ENCODE measurements at places on chromosomes 7 and 10.

DNA sequence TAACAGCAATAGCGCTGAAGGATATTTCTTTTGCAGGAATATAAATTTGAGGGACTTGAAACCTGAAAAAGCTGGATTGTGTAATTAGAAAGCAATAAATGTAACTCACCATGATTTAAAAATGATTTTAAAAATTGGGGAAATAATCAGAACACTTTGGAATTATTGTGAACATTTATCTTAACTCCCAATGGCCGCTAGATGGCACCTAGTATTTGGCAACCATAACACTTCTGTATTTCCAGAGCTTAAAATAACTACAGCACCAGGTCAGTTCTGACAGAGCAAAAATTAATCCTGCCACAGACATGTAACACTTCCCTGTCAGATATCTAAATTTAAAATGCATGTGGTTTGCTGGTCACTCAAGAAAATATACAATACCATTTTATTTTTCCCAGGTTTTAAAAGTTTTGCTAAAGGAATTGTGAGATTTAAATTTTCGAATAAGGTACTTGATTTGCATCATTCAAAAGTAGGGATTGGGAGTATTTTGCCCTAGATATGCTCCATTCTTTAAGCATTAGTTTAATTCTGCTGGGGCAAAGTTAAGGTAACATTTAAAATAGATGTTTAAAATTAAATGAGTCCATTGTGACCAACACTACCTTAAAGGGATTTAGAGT is 144.5 kb downstream of the PPP1R3A start:
- DNase-seq = no peak

GRCh38 chr7:158311791-158312190 is 275.8 kb downstream of the PTPRN2 start:
- DNase-seq = no peak

DNA sequence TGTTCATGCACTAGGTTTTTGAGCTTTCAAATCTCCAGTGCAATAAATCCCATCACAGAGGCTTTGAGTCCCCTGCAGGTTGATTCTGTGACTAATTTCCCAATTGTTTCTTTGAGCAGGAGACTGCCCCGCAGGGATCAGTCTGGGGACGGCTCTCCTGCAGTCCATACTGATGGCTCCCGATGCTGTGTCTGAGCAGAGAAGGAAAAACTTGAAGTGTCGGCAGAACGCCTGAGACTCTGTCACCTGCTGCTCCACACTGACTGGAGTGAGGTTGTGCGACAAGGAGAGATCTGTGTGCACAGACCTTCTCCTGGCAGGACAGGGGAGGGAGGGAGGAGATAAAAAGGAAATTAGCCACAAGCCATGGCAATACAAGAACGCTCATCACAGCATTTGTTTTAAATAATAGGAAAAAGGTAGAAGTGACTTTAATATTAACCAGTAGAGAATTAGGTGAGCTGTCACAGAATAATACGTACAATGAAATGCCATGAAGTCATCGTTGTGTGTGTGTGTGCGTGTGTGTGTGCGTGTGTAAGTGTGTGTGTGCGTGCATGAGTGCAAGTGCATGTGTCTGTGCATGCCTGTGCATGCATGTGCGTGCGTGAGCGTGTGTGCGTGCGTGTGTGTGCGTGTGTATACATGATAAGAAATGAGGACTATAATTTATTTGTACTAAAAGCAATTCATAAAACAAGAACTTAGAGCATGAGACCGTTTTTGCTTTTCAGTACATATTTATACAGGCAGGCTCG is 38.2 kb downstream of the HTR5A start:
- no peak for DNase-seq

DNA sequence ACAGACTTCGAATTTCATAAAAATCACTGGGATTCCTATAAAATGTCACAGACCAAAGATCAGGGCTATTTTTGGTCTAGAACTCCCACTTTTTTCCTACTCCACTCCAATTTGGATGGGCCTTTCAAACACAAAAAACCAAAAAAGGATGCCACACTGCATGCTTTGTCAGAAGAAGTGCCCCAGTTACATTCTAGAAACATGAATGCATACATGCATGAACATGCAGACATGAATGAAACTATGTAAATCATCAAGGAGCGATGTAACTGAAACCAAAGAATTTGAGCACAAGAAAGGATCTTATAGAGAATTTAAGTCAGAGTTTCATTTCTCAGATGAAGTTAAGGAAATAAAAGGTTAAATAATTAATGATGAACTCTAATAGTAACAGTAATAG is 31.8 kb upstream of the FAM133B start:
- DNase-seq = no peak

- peak; percentile 45 for DNase-seq
Observed at GRCh38 chr10:104330168-104331110, 7.8 kb downstream of the ITPRIP start.

DNA sequence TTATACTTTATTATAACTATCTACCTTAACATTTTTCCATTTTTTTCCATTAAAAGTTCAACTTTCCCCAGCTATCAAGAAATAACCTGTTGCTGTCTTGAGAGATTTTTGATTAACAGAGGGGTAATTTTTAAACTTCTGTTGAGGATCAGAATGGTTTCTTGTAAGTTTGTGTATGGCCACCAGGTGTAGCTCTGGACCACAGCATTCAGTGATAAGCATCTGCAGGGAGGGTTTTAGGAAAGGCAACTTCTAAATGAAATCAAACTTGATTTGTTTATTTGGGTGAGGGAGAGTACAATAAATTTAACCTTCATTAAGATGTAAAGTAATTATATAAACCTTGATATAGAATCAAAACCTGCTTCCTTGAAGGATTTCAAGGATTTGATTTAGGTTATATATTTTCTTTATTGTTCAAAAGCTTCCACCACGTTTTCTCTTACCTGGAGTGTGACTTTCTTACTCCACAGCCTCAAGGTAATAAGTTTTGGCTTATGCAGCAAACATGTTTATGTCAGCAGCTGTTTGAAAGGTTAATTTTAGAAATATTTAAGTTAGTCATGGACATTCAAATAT is 153.3 kb downstream of the STK31 start:
- no peak for DNase-seq

DNA sequence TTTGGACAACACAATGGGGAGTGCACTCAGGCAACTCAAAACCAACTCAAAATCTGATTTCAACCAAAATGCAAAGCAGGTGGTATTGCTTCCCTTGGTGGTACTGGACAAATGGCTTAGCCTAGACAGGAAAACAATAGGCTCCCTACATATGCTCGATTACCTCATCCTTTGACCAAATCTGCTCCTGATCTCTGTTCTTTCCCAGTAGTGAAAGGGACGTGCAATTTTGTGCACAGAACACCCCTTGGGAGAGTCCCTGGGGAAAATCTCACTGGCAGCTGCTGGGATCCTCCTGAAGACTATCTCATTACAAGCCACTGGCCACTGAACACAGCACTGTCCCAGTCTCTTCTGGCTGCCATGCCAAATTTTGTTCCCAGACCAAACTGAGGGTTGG is 149.2 kb upstream of the VSTM2A start:
- DNase-seq = no peak

GRCh38 chr10:90205340-90205739 is 503.9 kb downstream of the KIF20B start:
- DNase-seq = no peak

GRCh38 chr10:27743012-27743876 is 2.4 kb downstream of the MKX start:
- DNase-seq = no peak

- no peak for DNase-seq
Observed at GRCh38 chr10:73810735-73811465, 498 bp downstream of the NDST2 start.

DNA sequence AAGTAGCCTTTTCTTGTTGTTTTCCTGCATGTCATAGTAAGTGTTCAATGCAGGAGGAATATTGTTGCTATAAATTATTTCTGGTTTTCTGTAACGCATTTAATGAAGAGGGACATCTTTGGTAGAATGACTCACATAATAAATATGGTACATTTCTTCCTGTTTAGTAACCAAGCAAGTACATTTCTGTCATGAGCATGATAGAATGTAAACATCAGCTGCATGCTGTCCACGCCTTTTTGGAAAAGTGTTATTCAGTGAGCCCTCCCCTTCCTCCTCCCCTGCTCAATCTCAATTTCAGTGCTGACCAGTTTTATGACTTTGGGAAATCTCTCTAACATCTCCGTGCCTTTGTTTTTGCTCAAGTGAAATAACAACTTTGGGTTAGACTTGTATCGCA is 664.0 kb downstream of the XPNPEP1 start:
- DNase-seq = no peak

DNA sequence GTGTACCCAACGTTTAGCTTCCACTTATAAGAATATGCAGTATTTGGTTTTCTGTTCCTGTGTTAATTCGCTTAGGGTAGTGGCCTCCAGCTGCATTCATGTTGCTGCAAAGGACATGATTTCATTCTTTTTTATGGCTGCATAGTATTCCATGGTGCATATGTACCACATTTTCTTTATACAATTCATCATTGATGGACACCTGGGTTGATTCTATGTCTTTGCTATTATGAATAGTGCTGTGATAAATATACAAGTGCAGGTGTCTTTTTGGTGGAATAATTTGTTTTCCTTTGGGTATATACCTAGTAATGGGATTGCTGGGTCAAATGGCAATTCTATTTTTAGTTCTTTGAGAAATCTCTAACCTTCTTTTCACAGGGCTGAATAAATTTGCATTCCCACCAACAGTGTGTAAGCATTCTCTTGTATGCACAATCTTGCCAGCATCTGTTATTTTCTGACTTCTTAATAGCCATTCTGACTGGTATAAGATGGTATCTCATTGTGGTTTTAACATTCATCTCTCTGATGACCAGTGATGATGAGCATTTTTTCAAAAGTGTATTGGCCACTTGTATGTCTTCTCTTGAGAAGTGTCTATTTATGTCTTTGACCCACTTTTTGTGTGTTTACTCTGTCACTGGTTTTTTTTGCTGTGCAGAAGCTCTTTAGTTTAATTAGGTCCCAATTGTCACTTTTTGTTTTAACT is 72.5 kb upstream of the CC2D2B start:
- no peak for DNase-seq

DNA sequence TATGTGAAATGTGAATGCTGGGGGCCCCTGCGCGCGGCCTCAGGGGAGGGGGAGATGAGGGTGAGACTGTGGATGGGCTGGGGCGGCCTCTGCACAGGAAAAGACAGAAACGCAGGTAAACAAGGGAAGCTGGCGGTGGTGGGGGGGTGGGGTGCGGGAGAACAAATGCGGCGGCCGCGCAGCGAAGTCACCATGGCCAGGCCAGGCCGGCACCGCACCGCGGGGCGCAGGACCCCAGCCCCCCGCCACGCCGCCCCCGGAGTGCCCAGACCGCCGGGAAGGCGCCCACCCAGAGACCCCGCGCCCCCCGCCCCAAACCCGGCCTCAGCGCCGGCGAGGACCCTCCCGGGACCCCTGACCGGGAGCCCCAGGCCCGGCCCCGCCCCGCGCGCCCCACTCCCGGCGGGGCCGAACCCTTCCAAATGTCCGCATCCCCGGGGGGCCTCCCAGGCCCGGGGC is 14.5 kb upstream of the DNAAF5 start:
- no peak for DNase-seq

DNA sequence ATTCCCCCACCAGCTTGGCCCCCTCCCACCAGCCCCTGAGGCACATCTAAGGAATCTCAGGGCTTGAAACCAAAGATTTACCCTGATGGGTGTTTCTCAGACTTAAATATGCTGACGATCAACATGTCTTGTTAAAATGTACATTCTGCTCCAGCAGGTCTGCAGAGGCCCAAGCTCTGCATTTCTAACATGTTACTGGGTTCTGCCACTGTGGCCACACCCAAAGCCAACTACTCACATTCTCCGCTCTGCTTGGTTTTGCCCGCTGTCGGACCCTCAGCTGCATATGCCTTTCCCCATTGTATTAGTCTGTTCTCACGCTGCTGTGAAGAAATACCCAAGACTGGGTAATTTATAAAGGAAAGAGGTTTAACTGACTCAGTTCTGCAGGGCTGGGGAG is 8.9 kb downstream of the PIP4K2A start:
- DNase-seq = no peak

DNA sequence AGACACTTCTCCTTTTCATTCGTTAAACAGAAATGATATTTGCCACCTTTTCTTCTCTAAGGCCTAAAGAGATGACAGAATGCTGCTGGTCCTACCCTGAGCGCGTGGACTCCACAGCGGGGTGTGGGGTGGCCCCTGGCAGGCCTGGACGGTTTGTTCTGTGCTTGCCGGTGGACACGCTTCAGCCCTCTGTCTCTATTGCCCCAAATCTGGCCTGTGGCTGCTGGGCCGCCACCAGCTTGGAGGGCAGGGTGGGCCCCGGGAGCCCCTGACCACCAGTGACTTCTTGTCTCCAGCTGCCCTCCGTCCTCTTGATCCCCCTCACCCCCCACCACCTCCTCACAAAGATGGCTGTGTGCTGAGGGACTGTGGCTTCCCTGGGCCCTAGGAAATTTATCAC is 5.7 kb downstream of the CHST3 start:
- DNase-seq = no peak

DNA sequence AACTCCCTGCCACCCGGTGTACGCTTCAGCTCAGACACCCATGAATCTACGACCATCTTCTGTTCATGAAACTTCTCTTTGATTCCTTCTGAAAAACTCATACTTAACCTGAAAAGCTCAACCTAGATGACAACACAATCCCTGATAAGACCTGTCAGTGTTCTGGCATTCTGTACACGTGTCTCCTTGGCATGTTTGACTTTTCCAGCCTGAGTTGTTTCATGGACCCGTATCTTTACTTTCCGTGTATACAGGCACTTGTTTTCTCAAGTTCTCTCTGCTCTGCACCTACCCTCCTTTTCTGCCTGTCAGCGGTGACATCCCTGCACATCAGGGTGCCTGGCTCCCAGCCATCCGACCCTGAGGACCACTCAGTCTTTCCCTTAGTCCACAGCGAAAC is 103.3 kb downstream of the LARP4B start:
- no peak for DNase-seq

- DNase-seq = no peak
Observed at GRCh38 chr10:75538144-75538543, 106.7 kb downstream of the LRMDA start.

- DNase-seq = no peak
Observed at GRCh38 chr10:87550741-87551140, 46.0 kb downstream of the MINPP1 start.

DNA sequence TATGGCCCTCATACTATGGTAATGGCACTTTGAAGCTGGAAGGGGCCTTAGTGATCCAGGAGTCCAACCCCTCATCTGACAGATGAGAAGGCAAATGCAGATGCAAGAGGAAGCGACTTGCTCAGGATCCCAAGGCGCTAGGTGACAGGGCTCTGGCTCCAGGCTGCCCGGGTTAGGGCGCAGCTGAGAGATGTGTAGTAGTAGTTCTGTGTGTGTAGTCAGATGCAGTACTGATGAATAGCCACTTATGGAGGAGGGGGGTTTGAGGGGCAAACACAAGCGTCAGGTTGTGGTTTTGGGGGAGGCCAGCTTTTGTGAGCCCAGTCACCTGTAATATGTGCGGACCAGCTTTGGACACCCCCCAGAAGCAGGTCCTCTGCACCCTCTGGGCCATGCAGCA is 4.8 kb downstream of the ADRA2A start:
- DNase-seq = no peak

GRCh38 chr10:97836446-97836845 is 13.2 kb upstream of the GOLGA7B start:
- no peak for DNase-seq

Measured in T1000 (cell line).